Fibroblast of upper back skin (primary cell): ENCODE measurements at places on chromosomes 2 and 18.

GRCh38 chr2:30847329-30847728 lies 40.1 kb upstream of the CAPN13 start:
- no peak for DNase-seq

DNA sequence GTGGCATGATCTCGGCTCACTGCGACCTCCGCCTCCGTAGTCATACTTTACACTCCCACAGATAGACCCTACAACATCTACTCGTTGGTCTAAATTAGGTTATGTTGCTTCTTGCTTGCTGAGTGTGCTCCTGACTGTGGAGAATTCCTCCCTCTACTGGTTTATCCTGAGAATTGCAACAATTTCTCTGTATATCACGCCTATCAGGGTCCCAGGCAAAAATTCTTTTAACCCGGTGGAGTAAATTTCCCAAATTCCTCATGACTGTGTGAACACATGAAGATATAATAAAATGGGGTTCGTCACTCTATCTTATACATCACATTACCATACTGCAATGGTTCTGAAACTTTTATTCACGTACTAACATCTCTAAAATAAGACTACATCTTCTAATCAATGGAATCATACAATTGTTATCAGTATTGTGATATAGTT lies 156.7 kb downstream of the EVA1A start:
- peak; percentile 67 for DNase-seq

DNA sequence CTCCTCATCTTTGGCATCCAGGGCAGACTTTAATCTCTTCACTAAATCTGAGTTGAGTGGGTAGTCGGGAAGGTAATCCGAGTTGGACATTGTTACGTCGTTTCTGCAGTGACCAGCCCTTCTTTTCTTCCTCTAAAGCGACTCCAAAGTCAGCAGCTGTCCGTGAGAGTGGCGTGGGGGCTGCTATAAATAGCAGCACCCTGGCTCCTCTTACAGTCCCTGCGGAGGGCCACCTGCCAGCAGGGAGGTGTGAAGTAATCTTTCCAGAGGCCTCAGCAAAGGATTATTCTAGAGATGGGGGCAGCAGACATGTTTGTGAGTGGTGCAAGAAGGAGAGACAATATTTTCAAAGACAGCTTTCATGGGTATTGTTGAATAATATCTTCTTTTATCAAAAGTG lies at the start of gene ASB18:
Gene ASB18 (minus strand): TSS at position 151 of the 400 bp plus-strand sequence. CDS start 61 bp downstream, at position 90.
- DNase-seq, result no peak

DNA sequence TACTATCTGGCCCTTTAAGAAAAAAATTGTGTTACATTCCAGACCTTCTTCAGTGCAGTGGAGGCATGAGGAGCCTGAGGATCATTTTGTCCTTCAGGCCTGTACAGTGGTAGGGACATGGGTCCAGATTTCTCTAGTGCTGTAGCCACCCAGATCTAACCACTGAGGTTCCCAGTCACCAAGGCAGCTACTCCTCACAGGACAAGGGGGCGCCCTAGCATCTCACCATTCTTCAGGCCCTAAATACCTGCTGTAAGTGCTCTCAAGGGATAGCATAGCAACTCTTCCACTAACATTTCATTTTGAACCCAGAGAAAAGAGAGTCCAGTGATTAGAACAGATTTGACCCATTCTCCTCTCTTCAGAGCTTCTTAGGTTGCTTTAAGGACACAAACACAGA lies 1533.0 kb downstream of the LRP1B start:
- no peak for DNase-seq

GRCh38 chr2:233006648-233007047 lies 6.4 kb downstream of the NGEF start:
- no peak for DNase-seq

- DNase-seq, result peak; percentile 21
Observed at GRCh38 chr18:74396171-74397169, 60.6 kb downstream of the DIPK1C start.

- no peak for DNase-seq
Observed at GRCh38 chr2:25373269-25373981, 31.7 kb upstream of the DNMT3A start.

- no peak for DNase-seq
Observed at GRCh38 chr2:75320898-75321598, 121.7 kb upstream of the TACR1 start.

GRCh38 chr2:15681089-15681885 lies 89.6 kb downstream of the DDX1 start:
- no peak for DNase-seq

GRCh38 chr18:32906506-32907310 lies 133.9 kb upstream of the KLHL14 start:
- DNase-seq, result no peak

DNA sequence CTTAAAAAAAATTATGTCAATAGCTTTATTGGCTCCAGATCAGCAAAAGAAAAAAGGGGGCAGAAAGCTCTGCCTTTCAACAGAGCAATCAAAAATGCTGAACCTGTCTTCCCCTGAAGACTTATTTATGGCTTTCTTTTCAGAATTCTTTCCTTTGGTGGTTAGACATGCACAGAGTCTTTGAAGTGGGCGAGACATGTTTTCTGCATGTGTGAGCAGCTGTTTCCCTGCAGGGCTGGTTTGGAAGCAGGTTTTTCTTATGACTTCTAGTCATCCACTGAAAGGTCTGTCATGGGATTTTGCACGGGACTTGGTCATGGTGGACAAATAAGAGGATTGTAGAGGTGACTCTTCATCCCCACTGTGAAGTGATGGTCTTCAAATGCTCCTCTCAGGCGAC lies 160.3 kb downstream of the VAPA start:
- DNase-seq, result peak; percentile 79

DNA sequence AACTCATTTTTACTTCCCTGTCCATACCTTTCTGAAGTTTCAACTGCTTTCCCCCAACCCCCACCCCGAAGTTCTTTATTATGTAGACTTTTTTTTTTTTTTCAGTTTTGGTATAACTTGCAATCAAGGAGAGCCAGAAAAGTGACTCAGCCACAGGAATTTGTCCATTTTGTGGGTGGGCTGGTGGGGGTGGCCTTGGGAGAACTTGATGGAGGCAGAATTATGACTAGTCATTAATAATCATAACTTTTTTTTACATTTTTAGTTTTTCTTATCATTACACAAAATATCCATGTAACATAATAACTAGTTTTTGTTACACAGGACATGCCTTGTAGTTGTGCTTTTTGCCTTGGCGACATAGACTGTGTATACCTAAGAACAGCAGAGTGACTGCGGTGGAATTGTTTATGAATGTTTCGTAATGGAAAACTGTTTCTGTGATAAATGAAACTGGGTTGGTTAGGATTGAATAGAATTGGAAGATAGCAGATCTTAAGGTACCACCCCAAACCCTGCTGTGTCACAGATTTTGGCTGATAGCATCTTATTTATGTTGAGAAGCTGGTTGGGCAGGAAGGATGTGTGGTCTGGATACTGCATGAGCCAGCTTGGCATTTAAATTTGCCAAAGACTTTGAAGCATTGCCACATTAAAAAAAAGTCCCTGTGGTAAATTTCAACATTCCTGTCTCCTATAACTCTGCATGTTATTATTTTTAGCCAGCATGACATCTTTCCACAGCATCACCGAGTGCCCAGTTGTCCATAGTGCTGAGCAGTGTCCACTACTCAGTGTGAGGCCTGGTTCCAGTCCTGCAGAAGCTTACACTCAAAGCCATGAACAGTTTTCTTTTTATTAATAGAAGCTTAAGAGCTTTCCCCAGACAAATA lies 30.7 kb downstream of the LYPD6B start:
- DNase-seq, result peak; percentile 86

DNA sequence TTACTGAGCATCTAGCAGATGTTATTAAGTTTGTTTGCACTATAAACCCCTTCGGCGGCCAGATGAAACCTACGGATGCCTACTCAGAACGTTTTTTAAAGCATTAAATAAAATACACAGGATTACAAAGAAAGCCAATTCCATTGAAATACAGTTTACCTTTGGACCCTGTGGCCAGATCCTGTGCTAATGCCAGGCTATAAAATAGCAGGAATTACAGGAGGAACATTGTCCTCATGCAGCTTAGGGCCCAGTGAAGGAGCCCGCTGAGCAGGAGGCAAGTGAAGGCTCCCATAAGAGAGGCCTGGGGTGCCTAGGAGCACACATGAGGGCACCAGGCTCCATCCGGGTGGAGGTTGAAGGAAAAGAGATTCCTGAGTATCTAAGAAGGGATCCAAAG lies 310.4 kb downstream of the MTX2 start:
- no peak for DNase-seq

GRCh38 chr2:40507432-40507831 lies 55.5 kb upstream of the SLC8A1 start:
- no peak for DNase-seq

DNA sequence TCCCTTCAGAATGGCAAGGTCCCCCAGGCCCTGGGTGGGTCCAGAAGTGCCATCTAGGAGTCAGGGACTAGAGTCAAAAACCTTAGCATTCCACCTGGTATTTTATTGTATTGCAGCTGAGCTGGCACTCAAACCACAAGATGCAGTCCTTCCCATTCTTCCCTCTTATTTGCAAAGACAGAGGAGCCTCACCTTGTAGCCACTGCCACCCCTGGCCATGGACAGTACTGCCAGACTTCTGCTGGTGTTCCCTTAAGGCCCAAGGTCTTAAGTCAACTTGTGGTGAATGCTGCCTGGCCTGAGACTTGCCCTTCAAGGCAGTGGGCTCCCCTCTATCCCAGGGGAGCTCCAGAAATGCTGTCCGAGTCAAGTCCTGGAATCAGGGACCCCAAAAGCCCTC lies 6.9 kb downstream of the UGT1A10 start:
- no peak for DNase-seq

DNA sequence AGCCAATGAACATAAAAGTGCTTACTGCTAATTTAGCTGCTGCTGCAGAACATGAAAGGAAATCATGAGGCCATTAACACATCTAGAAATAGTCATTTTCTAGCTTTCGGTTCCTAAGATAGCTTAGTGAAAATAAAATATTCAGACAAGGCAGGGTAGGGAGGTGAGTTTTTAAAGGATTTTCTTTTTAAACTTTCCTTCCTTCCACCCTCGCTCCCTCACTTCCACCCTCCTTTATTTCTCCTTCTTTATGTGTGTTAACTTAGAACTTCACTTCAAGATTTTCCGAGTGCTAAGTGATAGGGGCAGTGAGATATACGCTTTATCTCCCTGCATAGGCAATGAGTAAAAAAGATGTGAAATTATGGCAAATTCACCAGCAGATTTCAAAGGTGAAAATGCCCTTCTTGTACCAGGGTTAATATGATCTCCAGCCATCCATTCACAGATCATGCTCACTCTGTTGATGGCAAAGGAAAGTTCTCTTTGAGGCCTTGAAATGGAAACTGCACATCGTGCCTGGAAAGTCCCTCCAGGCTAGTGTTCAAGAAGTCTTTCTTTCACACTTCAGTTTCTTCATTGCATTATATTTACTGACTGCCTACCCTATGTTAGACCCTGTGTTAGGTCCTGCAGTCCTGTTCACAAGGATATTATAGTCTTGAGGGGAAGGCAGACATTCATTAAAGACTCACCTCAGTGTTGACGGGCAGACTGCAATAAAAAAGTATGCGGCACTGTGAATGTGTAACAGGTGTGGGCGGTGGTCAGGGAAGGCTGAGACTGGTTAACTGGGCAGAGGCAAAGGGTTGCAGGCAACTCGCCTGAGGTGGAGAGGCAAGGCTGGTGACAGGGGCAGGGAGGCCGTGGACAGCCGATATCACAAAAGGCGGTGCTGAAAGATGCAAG lies 200.8 kb downstream of the PLCL1 start:
- DNase-seq, result no peak

DNA sequence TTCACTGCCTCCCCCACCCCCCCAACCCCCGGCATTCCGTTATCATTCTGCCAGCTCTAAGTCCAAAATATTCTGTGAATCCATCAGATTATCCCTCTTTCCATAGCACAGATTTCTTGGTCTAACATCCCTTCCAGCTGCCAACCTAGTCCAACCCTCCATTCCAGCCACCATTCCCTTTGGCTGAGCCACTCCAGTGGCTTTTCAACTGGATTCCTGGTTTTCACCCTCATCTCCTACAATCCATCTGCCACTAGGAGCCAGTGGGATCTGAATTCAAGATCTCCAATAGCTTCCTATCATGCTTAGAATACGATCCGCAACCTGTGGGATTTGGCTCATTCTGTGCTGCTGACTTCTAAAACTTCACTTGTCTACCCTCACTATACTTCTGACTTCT lies 1.2 kb downstream of the DAW1 start:
- DNase-seq, result no peak

DNA sequence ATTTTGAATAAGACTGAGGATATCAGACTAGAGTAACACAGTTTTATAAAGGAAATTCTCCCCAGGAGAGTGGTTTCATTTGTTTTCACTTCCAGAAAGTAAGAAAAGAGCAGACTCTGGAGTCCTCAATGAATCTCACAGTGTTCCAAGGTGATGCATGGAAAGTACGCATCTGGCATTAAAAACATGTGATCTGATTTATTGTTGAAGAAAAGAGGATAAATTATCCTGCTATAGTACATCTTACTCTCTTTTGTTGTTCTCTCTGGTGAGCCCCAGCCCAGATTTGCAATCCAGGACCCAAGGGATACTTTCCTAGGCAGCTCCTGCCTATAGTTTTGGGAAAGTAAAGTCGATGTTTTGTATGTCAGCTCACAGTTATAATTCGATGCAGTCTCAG lies 285.9 kb downstream of the CTNNA2 start:
- DNase-seq, result no peak

GRCh38 chr2:129934044-129934822 lies 45.2 kb upstream of the RAB6C start:
- DNase-seq, result no peak

GRCh38 chr2:200738590-200738989 lies 73.1 kb upstream of the BZW1 start:
- DNase-seq, result no peak

GRCh38 chr2:216475767-216476166 lies 22.9 kb upstream of the RPL37A start:
- DNase-seq, result no peak

GRCh38 chr2:1818404-1818803 lies 74.1 kb upstream of the PXDN start:
- no peak for DNase-seq

DNA sequence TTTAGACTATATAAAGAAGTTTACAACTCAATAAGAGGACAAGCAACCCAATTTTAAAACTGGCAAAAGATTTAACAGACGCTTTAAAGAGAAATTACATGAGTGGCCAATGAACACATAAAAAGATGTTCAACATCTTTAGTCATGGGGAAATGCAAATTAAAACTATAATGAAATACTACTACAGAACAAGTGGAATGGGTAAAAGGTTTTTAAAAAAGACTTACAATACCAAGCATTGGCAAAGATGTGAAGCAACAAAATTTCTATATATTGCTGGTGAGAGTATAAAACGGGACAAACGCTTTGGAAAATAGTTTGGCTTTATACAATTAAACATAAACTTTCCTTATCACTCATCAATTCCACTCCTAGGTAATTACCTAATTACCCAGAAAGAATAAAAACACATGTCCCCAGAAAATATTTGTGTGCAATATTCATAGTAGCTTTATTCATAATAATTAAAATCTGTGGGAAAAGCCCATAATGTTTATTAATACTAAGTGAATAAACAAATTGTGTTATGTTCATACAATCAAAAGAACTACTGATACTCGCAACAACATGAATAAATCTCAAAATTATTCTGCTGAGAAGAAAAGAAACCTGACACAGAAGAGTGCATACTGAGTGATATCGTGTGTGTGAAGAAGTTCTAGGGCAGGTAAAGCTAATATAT lies 76.7 kb upstream of the MYCN start:
- no peak for DNase-seq
